ENCODE measurements at places on chromosomes 5 and 9.

- DNase-seq, result no peak
Measured at GRCh38 chr5:135073761-135074345, 39.8 kb upstream of the PITX1 start.

GRCh38 chr5:170638454-170639220 lies 134.8 kb downstream of the KCNIP1 start:
- DNase-seq, result no peak

DNA sequence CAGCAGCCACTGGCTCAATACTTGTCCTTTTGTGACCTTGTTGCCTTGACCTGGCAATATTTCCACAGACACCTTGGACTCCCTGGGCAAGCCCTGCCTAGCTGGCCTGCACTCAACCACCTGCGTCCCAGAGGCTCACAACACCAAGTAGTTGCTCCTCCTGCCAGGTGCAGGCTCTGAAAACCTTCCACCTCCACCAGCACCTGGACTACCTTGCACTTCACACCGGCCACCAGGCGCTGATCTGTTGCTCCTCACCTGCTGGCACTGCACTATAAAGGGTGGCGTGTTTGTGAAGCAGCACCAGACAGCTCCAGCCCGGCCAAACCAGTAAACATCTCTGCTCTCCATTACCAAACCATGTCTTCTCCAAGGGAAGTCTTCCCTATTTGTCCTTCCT lies 997.7 kb downstream of the PTPRD start:
- DNase-seq, result no peak

DNA sequence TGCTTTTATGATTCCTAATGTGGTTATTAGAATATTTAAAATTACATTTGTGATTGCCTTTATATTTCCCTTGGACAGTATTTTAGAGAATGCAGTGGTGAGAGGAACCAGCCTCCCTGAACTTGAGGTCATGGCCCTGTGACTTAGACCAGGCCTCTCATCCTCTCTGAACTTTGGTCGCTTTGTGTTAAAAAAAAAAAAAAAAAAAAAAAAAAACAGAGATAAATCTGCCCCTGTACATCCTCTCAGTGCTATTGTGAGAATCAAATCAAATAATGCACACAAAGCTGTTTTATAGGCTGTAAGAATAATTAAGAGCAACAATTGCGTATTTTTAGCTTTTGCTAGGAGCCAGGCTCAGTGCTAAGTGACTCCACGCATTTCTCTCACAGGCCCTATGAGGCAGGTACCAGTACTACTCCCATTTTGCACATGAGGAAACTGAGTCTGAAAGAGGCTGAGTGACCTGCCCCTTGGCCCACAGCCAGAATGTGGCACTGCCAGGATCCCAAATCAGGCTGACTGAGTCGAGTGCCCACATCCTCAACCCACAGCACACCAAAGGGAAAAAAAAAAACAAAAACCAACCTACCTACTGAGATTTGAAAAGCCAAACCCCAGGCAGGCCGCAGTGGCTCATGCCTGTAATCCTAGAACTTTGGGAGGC lies 110.3 kb upstream of the LARP1 start:
- DNase-seq, result no peak

DNA sequence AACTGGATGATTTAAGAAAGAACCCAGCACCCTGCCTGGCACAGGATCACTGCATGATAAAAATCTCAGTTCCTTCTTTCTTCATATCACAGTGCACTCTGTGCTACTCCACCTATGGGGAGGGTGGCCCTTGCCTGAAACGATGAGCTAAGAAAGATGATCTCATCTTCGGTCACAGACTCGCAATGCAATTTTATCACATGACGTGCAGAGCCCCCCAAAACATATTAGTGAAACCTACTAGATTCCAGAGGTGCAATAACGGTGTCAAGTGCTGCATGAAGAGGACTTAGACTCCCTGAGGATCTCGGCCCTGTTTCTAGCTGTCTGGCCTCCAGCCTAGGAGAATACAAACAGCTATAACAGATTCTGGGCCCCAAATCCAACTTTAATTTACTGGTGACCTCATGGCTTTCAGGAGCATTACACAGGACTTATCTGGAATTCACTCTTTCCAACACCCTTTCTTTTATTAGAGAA lies 104.0 kb downstream of the EBF1 start:
- DNase-seq, result no peak

GRCh38 chr9:110940951-110941557 lies 97.2 kb downstream of the LPAR1 start:
- no peak for DNase-seq

- DNase-seq, result no peak
Measured at GRCh38 chr5:1548702-1549474, 25.1 kb upstream of the LPCAT1 start.

GRCh38 chr9:106383072-106383471 lies 479.9 kb upstream of the ZNF462 start:
- no peak for DNase-seq

GRCh38 chr5:178465228-178465860 lies 124.8 kb downstream of the COL23A1 start:
- DNase-seq, result no peak

DNA sequence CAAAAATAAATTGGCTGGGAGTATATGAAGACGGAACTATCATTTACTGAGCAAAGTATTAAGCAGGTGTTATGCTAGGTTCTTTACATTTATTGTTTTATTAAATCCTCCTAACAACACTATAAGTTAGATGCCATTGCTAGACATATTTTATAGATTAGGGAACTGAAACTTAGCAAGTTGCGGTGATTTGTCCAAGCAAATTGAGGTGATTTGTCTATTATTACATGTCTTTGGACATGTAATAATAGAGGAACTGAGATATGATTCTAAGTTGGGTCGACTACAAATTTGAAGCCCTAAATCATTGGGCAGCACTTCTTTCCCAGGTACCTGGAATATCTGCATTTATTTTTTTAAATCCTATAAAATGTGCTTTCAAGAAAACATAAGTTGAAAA lies 429.9 kb downstream of the GABRG2 start:
- DNase-seq, result no peak

GRCh38 chr9:18666348-18666747 lies 192.4 kb downstream of the ADAMTSL1 start:
- no peak for DNase-seq

DNA sequence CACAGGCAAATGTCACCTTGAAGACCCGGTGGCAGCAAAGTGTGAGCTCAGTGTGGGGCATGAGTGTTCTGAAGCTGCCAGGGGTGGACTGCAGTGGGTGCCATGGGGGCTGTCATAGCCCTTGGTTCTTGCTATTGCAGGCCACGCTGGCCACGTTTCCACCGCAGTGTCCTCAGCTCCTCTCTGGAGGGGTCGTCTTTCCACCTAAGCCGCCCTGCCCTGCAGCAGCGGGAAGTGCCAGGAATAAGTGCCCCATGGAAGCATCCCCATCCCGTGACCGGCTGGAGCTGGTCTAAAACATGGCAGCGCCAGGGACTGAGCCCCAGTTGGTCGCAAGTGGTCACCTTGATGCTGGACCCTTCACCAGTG lies 6.9 kb downstream of the OBP2B start:
- DNase-seq, result no peak

- no peak for DNase-seq
Measured at GRCh38 chr9:68975365-68976043, 38.4 kb downstream of the PRKACG start.

GRCh38 chr5:123186771-123187170 lies 97.7 kb downstream of the PRDM6 start:
- no peak for DNase-seq

Data from NCI-H1436 treated with DMSO at 0.1 percent for 48 hours (cell line).